ENCODE measurements at places on chromosomes 6 and 20.

GRCh38 chr6:15893556-15894253 is 230.9 kb upstream of the DTNBP1 start:
- DNase-seq, result no peak

DNA sequence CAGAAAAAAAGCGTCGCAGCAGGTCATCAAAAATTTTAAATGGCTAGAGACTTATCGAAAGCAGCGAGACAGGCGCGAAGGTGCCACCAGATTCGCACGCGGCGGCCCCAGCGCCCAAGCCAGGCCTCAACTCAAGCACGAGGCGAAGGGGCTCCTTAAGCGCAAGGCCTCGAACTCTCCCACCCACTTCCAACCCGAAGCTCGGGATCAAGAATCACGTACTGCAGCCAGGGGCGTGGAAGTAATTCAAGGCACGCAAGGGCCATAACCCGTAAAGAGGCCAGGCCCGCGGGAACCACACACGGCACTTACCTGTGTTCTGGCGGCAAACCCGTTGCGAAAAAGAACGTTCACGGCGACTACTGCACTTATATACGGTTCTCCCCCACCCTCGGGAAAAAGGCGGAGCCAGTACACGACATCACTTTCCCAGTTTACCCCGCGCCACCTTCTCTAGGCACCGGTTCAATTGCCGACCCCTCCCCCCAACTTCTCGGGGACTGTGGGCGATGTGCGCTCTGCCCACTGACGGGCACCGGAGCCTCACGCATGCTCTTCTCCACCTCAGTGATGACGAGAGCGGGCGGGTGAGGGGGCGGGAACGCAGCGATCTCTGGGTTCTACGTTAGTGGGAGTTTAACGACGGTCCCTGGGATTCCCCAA is at the start of gene EEF1A1:
TSS of gene EEF1A1 (minus strand) at position 345 of the 663 bp plus-strand sequence. CDS start 1,006 bp downstream, outside the sequence.
- peak; percentile 100 for DNase-seq

DNA sequence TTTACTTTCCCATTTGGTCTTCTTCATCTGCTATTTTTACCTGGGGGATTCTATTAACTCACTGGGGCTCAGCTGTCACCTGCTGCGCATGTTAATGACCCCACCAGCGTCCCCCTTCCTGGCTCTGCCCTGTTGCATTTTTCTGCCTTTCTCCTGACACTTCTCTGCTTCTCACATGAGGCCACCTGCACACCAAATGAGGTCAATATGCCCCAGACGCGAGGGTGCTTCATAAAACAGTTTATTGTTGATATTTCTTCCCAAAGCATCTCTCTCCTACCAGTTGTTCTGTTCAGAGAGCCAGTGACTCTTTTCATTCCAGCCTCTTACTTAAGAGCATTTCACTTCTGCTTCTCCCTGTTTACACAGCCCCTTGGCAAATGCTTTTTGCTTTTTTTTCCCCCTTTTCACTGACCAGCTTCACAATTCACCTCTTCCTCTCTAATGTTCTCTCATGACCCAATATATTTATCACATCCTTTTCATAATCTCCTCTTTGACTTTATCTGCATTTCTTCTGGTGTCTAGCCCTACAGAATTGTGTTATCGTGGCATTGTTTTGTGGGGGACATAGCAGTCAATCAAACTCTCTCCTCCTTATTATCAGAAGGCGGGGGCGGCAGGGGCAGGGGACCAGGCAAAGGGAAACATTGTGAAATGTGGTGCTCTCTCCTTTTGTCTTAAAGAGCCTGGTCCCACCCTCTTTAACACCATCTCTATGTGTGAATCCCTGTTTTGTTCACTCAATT is 545.8 kb upstream of the CITED2 start:
- no peak for DNase-seq

DNA sequence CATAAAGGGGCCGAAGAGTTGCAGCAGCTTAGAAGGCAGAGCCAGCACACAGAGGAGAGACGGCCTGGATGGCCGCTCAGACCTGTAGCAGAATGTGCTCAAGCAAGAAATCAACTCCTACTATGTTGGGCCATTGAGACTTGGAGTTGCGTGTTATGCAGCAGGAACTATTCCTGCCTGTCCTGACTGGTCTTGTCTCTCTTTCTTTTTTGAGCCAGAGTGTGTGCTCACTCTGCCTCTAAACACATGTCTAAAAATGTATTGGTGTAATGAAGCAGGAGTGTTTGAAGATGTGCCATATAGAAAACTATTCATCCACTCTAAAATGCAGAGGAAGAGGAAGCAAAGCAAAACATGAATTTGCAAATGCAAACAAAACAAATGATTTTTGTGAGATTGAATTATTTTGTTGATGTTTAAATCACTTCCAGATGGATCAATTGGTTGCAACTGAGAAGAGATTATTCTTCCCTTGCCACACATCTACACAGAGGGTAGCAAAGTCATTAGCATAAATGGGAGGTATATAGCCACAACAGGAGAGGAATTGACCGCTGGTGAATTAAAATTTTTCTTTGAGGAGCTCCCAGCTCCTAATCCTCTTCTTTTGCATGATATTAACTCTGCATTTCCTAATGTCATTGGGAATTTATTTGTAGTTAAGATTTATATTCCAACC is 20.4 kb upstream of the SYNJ2 start:
- no peak for DNase-seq

DNA sequence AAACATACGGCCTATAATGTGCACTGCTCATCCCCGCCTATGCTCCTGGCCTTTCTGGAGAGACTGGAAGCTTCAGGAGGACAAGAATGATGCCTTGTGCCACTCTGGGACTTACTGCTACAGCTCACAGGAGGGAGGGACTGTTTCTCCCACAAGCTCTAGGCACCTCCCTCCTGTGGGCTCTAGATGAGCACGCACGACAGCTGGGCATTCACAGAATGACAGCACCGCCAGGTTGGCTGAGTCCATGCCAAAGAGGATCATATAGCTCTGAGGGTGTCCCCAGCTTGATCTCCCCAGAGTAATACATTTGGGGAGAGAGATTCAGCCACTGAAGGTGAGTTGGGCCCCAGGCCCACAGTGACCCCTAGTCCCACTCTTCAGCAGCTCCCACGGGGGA is 10.1 kb upstream of the PGC start:
- DNase-seq, result no peak

GRCh38 chr20:45452772-45453691 is 16.5 kb upstream of the WFDC2 start:
- DNase-seq, result no peak

DNA sequence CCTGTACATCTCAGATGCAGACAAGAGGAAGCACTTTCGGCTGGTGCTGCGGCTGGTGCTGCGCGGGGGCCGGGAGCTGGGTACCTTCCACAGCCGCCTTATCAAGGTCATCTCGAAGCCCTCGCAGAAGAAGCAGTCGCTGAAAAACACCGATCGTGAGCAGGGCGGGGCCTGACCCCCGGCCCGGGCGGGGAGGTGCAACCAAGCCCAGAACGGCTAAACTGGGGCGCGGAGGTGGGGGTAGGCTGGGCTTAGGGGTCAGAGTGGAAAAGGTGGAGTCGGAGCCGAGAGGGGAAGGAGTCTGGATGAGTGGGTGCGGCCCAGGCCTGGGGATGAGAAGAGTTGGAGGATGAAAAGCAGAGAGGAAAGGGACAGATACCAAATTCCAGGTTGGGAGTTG is 4.1 kb upstream of the MATN4 start:
- DNase-seq, result no peak

DNA sequence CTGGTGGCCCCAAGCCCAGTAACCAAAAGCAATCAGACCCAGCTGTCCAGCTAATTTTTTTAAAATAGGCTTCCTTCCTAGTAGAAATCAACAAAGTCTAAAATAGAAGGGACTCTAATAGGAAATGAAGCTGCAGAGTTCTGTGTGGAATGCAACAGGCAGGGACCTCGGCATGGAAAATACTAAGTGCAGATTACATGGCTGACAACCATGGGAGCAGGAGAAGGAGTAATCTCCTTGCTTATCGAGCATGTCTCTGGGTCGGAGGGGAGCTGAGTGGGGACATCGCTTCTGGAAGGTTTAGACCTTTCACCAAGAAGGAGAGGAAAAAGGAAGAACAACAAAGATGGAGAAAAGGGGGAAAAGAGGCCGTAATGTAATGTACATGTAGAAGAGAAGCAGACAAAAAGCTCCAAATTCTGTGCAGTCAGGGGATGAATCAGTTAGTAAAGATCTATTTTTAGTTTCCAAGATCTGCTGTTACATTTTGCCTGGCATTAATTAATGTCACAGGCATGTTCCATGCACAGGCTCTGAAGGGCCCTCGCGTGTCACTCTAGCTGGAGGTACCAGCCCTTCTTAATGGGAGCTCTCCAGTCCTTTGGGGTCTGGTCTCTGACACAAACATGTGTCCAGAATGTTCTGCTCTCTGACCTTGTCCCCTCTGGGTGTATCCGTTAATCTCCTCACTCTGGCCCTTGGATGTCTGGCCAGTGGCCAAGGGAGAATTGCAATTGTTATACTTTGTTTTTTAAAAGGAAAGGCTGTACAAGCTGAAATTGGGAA is 16.6 kb upstream of the ZNF831 start:
- DNase-seq, result no peak

- DNase-seq, result no peak
These were observed 194.6 kb downstream of the PRKN start for GRCh38 chr6:162533009-162533400.
